Small intestine (tissue), 16 donors: ENCODE measurements at places on chromosomes 5 and 9. TPM values are rescaled to one million over a fixed set of nuclear protein-coding genes. Genes with fewer than 3 reads are reported as not detected.

Gene THBS4
- polyA plus RNA-seq = 3.3 TPM

Gene PDCD1LG2
- polyA plus RNA-seq = not detected

Gene LCN10
- not detected for polyA plus RNA-seq

Gene CDH6
- 0.22 TPM for polyA plus RNA-seq

GRCh38 chr5:179698935-179699615 is at the start of gene CANX:
Gene CANX, plus strand, starts transcription at chr5:179698967. Its CDS starts 6,715 bp downstream, at chr5:179705682.
- DNase-seq = no peak
- peak within 1 kb of the TSS; percentile 99 for H3K27ac ChIP-seq
- H3K36me3 ChIP-seq = no peaks in the 10 kb centered on the region

DNA sequence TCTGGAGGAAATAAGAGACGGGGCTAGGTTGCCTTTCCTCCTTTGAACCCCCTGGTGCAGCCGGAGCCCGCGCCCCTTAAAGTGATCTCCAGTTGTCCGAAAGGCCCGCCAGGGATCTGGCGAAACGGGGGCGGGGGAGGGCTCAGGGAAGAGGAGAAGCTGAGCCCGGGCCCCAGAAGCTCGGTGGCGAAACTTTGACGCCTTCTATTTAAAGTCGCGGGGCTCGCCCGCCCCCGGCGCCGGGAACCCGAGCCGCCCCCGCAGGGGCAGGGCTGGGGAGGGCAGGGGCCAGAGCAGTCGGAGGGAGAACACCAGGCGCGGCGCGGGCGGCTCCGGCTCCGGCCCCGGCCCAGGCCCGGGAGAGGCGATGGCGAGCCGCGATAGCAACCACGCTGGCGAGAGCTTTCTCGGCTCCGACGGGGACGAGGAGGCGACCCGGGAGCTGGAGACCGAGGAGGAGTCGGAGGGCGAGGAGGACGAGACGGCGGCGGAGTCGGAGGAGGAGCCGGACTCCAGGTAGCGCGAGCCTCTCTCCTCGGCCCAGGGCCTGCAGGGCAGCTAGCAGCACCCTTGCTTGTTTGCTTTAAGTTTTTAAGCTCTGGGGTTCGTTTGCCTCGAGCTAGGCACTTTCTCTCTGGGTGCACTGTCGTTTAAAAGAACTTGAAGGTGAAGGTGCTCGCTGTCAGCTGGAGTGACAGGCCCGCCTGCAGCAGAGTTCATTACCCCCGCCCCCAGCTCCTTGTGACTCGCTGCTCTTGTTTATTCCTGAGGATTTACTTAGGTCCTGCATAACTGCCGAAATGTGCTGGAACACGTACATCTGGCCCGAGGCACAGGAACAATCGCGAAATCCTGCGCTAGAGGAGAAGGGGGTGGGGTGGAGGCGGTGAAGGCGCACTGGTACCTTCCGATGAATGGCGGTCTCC is at the start of gene CMYA5:
Gene CMYA5, plus strand, starts transcription at position 296 of the 926 bp plus-strand sequence. Its CDS starts 72 bp downstream, at position 368.
- DNase-seq = peak; percentile 3
- no peaks in the 10 kb centered on the region for H3K4me1 ChIP-seq
- H3K27ac ChIP-seq = peak within 1 kb of the TSS; percentile 36
- no peak within 1 kb of the TSS for H3K4me3 ChIP-seq
- no peaks in the 10 kb centered on the region for H3K36me3 ChIP-seq
- H3K27me3 ChIP-seq = no peaks in the 10 kb centered on the region

DNA sequence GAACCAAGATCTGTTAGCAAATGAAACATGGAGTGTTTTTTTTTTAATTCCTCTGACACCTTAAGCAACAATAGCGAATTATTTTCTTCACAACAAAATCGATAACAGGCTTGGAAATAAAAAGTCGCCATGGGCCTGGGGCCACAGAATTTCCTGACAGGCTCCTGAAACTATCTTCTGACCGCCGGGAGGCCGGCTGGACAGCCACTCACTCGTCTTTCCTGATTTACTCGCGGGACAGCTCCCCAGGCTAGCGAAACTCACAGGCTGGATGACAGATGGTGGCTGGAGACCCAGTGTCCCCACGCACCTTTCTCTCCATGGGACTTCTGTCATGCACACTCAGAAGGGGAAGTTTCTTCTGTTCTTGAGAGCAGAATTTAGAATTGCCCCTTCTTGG is 143.3 kb upstream of the IRX2 start:
- DNase-seq = no peak
- H3K4me1 ChIP-seq = no peaks in the 10 kb centered on the region
- no peak overlapping the region for H3K27ac ChIP-seq
- no peaks in the 10 kb centered on the region for H3K36me3 ChIP-seq
- no peak overlapping the region for H3K4me3 ChIP-seq

DNA sequence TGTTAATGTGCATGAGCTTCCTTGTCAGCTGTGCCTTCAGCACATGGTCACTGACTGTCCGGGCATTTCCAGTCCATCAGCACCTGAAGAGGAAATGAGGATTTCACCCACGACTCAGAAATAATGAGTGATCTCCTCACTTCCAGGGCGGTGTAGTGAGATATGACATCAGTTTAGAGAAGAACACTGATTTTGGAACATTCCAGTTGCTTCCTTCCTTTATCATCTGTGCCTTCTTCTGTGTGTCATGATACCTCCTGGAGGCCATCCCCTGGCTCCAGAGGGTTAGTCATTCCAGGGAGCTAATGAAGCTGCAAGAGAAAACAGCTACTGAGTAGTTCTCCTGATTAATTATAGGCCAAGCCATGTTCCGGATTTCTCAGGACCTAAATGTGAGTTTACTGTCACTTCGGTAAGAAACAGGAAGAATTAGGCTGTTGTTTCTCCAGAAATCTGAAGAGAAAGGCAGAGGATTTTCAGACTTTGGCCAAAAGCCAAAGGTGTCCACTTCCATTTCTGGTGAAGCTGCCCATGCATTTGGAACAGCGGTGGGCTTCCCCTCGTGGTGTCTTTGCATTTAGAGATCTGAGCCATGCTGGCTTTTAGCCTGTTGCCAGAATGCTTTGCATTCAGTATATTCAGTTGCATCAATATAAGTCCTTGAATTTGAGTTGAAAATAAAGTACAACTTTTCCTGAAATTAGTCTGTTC is 161.3 kb upstream of the OTULINL start:
- no peaks in the 10 kb centered on the region for H3K27me3 ChIP-seq
- H3K4me1 ChIP-seq = no peaks in the 10 kb centered on the region
- H3K4me3 ChIP-seq = no peak overlapping the region
- H3K27ac ChIP-seq = no peak overlapping the region

- H3K36me3 ChIP-seq = no peaks in the 10 kb centered on the region
- DNase-seq = no peak
- H3K4me3 ChIP-seq = no peak overlapping the region
- no peaks in the 10 kb centered on the region for H3K4me1 ChIP-seq
- no peaks in the 10 kb centered on the region for H3K27me3 ChIP-seq
These were observed 5.6 kb upstream of the LCN2 start for GRCh38 chr9:128143525-128144238.

DNA sequence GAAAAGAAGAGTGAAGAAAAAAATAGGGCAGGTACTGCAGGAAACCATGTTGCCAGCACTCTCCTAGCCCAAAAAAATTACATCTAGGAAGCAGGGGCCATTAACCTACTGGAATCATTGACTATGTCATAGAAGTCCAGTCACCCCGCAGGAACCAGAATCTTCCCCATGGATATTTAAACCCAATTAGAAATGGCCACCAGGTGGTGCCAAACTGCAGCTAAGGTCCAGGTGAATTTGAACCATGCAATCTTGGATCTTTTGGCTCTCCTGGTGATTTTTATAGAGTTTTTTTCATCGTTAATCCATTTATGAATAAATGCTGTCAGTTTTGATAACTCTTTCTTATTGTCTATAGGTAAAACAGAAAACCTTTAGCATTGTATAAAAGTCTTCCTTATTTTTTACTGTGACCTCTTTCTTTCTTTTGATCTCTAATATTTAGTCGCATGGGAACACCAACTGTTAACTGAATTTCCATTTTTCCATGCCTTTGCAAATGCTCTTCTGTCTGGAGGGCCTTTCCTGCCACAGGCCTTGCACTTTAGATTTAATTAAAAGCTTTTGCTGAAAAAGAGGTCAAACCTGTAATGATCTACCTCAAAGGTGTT is 147.5 kb upstream of the FGF10 start:
- DNase-seq = peak; percentile 20
- H3K36me3 ChIP-seq = no peaks in the 10 kb centered on the region
- H3K27me3 ChIP-seq = no peaks in the 10 kb centered on the region
- H3K4me3 ChIP-seq = no peak overlapping the region
- H3K27ac ChIP-seq = no peak overlapping the region

GRCh38 chr9:130893341-130894101 is 3.1 kb downstream of the QRFP start:
- no peaks in the 10 kb centered on the region for H3K27me3 ChIP-seq
- DNase-seq = peak; percentile 16
- no peaks in the 10 kb centered on the region for H3K4me1 ChIP-seq
- no peak overlapping the region for H3K4me3 ChIP-seq

- no peak overlapping the region for H3K4me3 ChIP-seq
- no peak overlapping the region for H3K27ac ChIP-seq
- no peak for DNase-seq
- H3K36me3 ChIP-seq = no peaks in the 10 kb centered on the region
These were observed 30.8 kb upstream of the SLC12A2 start for GRCh38 chr5:128052780-128053179.

GRCh38 chr5:160479926-160480325 is 58.3 kb downstream of the PTTG1 start:
- no peaks in the 10 kb centered on the region for H3K4me1 ChIP-seq
- DNase-seq = no peak
- H3K4me3 ChIP-seq = no peak overlapping the region
- H3K27me3 ChIP-seq = no peaks in the 10 kb centered on the region

DNA sequence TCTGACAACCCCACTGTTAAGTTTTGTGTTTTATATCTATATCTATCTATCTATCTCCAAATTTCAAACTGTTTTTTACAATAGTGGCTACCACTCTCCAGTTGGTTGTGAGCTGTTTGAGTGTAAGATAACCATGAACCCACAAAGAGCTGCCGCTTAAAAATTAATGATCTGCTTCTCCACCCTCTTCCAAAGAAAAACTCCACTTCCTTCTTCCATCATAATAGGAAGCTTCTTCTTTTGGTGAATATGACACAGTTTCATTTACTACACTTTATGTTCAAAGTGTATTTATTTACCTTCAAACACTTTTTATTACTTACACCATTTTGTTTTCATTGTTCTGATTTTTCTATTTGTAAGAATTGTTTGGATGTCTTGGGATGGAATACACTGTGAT is 37.9 kb downstream of the SPZ1 start:
- no peaks in the 10 kb centered on the region for H3K4me1 ChIP-seq
- no peak overlapping the region for H3K4me3 ChIP-seq
- DNase-seq = no peak
- no peaks in the 10 kb centered on the region for H3K36me3 ChIP-seq

DNA sequence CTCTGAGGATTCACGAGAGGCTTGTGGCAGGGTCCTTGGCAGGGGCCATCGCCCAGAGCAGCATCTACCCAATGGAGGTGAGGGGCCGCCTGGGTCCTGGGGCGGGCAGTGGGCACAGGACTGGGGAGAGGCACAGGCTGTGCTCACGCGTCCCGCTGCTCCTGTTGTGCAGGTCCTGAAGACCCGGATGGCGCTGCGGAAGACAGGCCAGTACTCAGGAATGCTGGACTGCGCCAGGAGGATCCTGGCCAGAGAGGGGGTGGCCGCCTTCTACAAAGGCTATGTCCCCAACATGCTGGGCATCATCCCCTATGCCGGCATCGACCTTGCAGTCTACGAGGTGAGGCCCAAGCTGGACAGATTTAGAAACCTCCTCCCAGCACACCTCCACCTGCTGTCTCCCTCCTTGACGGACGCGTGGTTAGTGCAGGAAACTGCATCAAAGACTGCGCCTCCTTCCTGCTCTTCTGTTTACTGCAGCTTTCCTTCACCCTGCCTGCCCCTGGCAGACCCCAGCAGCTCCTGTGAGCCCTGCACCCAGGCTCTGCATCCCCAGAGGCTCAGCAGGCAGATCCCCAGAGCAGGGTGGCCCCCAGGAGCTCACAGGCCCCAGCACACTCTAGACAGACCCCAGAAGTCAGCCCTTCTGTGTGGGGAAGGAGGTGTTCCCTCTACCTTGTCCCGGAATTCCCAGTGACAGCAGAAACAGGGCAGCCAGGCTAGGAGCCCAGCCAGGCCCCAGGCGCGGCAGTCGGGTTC is 21.2 kb downstream of the PTGES2 start:
- H3K36me3 ChIP-seq = peaks cover 14% of the 10 kb centered on the region
- no peaks in the 10 kb centered on the region for H3K27me3 ChIP-seq
- H3K4me1 ChIP-seq = peaks cover 62% of the 10 kb centered on the region
- no peak overlapping the region for H3K27ac ChIP-seq

- H3K36me3 ChIP-seq = no peaks in the 10 kb centered on the region
- no peak overlapping the region for H3K4me3 ChIP-seq
- DNase-seq = no peak
- no peaks in the 10 kb centered on the region for H3K27me3 ChIP-seq
- no peak overlapping the region for H3K27ac ChIP-seq
- H3K4me1 ChIP-seq = no peaks in the 10 kb centered on the region
These were observed 198.2 kb downstream of the KIF4B start for GRCh38 chr5:155211764-155212163.

DNA sequence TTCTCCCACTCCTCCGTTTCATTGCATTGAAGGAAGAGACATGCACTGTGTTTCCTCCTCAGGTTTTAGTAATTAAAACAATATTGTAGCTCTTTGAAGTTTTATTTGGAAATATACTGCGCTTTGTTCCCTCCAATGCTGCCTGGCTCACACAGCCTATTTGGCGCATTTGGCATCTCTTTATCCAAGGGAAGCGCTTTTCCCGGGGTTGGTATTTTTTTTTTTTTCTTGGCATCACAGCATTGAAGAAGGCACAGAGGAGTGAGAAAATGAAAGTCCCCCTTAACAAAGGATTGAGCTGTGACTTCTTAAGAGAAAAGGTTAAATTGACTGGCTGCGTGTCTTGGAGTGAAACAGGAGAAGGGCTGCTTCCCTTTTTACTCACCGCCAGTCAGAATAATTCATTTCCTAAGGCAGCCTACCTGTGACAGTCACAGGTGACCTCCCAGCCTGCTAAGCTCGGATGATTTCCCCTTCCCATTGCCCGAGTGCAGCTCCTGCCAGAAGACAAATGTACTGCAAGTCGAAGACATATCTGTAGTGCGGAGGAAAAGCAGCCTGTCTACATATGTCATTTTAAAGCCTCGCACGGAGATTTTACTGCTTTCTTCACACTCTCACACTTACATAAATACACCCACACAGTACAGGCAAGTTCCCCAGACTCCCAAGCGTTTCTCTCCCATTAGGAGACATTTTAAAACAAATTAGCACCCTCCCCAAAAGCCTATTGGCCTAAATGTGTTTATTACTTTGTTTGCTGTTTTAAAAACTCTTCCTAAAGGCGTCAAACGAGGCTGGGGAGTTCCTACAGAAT is 665.5 kb upstream of the ZNF608 start:
- H3K36me3 ChIP-seq = no peaks in the 10 kb centered on the region
- H3K27me3 ChIP-seq = no peaks in the 10 kb centered on the region
- peak overlapping the region; percentile 46 for H3K27ac ChIP-seq
- DNase-seq = peak; percentile 47
- peaks cover 4% of the 10 kb centered on the region for H3K4me1 ChIP-seq
- no peak overlapping the region for H3K4me3 ChIP-seq

DNA sequence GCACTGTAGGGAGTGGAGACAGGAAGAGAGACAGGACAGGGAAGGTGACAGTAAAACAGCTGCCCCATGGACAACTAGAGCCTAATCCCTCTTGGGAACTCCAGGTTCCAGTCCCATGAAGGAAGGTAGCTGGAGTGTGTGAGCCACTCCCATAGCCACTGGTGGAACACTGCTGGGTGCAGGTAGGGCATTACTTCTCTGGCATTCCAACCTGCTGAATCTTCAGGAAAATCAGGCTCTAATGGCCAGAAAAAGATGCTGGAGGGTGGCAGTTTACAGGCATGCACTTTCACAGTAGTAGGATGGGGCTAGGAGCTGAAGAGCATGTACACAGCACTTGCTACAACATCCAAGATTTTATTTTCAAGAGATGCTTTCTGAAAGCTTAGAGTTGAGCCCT is 259.4 kb downstream of the AUH start:
- no peak overlapping the region for H3K4me3 ChIP-seq
- H3K4me1 ChIP-seq = peaks cover 6% of the 10 kb centered on the region
- DNase-seq = no peak
- no peak overlapping the region for H3K27ac ChIP-seq
- no peaks in the 10 kb centered on the region for H3K36me3 ChIP-seq
- no peaks in the 10 kb centered on the region for H3K27me3 ChIP-seq
